Progenitor cell of endocrine pancreas (in vitro differentiated cells): ENCODE measurements at places on chromosomes 6 and 20. TPM values are rescaled to one million over a fixed set of nuclear protein-coding genes. Genes with fewer than 3 reads are reported as not detected.

- H3K36me3 ChIP-seq: no peaks in the 10 kb centered on the region
- H3K27me3 ChIP-seq: peaks cover 6% of the 10 kb centered on the region
- H3K4me1 ChIP-seq: peaks cover 25% of the 10 kb centered on the region
- no peak overlapping the region for H3K4me3 ChIP-seq
- no peak for DNase-seq
These were observed 124.5 kb upstream of the SALL4 start for GRCh38 chr20:51926670-51927305.

Gene DNMT3B
- 15.4 and 15.9 TPM in 2 replicates for total RNA-seq

GRCh38 chr20:59346061-59346460, 45.6 kb downstream of the EDN3 start:
- H3K4me1 ChIP-seq: peaks cover 5% of the 10 kb centered on the region
- H3K27me3 ChIP-seq: peaks cover 41% of the 10 kb centered on the region
- no peak for DNase-seq
- H3K36me3 ChIP-seq: no peaks in the 10 kb centered on the region

DNA sequence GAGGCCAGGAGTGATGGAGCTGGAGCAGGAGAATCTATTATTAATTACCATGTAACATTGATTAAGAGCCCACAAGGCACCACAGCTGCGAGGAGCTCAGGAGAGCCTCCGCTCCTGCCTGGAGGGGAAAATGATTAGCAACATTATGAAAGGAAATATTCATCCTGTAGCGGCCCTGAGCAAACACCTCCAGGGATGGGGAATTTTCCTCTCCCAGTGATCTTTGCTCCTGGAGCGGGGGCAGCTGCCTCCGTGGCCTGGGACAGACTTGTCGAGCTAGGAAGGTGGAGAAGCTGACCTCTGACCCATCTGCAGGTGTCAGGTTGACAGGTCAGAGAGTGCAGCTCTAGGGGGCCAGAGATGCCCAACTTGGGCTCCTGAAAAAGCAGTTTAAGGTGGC, 40.1 kb upstream of the SIRPA start:
- DNase-seq: no peak
- no peak overlapping the region for H3K27ac ChIP-seq
- no peaks in the 10 kb centered on the region for H3K27me3 ChIP-seq
- H3K4me3 ChIP-seq: no peak overlapping the region
- H3K4me1 ChIP-seq: peaks cover 22% of the 10 kb centered on the region

GRCh38 chr6:88810701-88811100, 152.7 kb downstream of the RNGTT start:
- no peaks in the 10 kb centered on the region for H3K27me3 ChIP-seq
- H3K4me1 ChIP-seq: peaks cover 1% of the 10 kb centered on the region
- no peak overlapping the region for H3K27ac ChIP-seq
- H3K36me3 ChIP-seq: peaks cover 12% of the 10 kb centered on the region
- no peak for DNase-seq

- no peak for DNase-seq
- no peaks in the 10 kb centered on the region for H3K27me3 ChIP-seq
- no peaks in the 10 kb centered on the region for H3K36me3 ChIP-seq
- H3K27ac ChIP-seq: no peak overlapping the region
- H3K4me3 ChIP-seq: no peak overlapping the region
These were observed 39.7 kb downstream of the LBP start for GRCh38 chr20:38386004-38386403.

DNA sequence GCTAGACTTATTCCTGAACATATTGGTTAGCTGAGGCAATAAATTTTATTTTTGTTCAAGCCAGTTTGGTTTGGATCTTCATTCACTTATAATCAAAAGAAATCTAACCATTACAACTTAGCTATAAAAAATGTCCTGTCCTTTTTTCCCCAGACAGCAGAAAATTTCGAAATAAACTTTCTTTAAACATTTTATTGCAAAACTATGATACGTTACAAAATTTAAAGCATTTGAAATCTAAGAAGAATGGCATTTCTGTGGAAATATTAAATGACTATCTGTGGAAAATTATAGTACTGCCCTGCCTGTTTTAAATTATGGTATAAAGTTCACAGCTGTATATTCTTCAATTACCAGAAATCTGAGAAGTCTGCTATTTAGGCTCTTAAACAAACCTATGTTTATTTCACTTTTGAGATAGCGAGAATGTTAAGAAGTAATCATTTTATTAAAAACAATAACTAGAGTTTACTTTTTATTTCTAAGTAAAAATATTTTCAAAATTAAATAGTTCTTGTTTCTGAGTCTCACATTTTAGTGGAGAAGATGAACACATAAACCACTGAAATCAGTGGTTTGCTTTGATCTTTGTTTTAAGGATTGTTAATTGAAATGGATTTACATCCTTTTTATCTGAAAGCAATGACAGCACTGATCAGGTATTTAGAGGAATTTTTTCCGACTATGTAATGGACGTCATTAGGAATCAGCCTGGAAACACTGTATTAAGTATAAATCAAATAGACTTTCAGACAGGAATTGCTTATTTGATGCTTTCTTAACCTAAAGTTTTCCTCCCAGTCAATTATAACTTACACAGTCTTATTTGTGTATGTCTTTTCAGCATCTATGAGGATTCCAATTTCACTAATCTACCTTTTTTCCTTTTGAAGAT, 553.7 kb downstream of the COL12A1 start:
- no peak for DNase-seq
- H3K4me1 ChIP-seq: peaks cover 7% of the 10 kb centered on the region
- no peaks in the 10 kb centered on the region for H3K27me3 ChIP-seq
- H3K36me3 ChIP-seq: no peaks in the 10 kb centered on the region
- no peak overlapping the region for H3K4me3 ChIP-seq

- H3K27ac ChIP-seq: no peak overlapping the region
- no peak overlapping the region for H3K4me3 ChIP-seq
These were observed 15.4 kb upstream of the KIAA1755 start for GRCh38 chr20:38275815-38276550.

Gene PTCHD4
- total RNA-seq: 2.7 and 4.8 TPM in 2 replicates

- peak overlapping the region; percentile 87 for H3K27ac ChIP-seq
- peaks cover 3% of the 10 kb centered on the region for H3K36me3 ChIP-seq
- H3K4me1 ChIP-seq: peaks cover 23% of the 10 kb centered on the region
- H3K4me3 ChIP-seq: peak overlapping the region; percentile 25
- DNase-seq: no peak
These were observed 203.2 kb downstream of the COL9A1 start for GRCh38 chr6:70099732-70100131.
